ENCODE measurements at places on chromosomes 16 and 17.

- no peak for DNase-seq
Measured at GRCh38 chr17:48261297-48261880, 153.8 kb downstream of the SNX11 start.

DNA sequence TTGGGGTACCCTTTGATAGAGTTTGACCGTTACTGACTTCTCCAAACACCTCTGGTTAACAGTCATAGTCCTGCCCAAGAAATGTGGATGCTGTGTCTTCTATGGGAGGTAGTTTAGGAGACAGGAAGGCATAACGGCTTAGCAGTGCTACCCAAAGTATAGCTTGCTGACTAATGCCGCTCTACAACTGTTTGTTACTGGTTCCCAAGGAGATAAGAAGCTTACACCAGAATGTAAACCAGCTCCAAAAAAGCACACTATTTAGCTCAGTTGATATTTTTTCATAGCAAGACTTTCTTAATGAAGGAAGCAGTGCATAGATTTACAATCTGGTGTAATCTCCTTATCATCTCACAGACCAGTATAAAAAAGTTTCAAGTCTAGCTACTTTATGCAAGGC is 95.7 kb downstream of the HS3ST3B1 start:
- no peak for DNase-seq

GRCh38 chr17:32349503-32349853 is 479 bp upstream of the ZNF207 start:
- DNase-seq: no peak

DNA sequence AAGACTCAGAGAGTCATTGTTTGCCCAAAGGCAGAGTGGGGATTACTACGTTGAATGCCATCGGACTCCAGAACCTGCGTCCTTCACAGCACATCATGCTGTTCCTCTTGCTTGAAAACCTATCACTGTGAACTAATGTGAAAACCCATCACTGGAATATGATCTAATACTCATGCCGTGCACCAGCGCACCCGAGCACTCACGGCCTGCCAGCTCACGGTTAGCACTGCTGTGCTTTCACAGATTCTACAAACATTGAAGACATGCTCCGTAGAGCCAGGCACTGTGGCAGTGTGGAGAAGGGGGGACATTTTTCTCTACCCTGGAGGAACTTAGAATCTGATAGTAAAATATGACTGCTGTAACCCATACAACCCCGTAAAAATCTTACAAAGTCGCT is 350.4 kb downstream of the C16orf95 start:
- no peak for DNase-seq

GRCh38 chr17:49439305-49439672 is 24.6 kb upstream of the PHB1 start:
- no peak for DNase-seq

DNA sequence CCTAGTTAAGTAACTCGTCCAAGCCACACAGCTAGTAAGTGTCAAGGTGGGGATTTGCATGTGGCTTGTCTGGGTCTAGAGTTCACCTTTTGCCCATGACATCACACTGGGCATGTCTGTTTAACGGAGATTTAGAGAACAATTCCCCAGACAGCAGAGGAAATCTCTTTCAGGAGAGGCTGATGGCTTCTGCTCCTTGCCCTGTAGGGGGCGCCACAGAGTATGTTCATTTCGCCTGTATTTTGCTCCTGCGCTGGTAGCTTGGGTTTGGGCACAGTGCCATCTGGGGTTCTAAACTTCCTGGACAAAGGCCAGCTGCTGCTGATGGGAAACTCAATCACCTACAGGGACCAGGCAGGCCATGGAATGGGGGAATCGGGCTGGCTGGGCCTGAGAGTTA is 20.4 kb downstream of the OTOA start:
- DNase-seq: peak; percentile 43

- peak; percentile 89 for DNase-seq
Measured at GRCh38 chr17:78128551-78129350, at the start of gene TMC6. Gene TMC6 (minus strand): TSS chr17:78128755. CDS start chr17:78126832, 1,923 bp downstream.

DNA sequence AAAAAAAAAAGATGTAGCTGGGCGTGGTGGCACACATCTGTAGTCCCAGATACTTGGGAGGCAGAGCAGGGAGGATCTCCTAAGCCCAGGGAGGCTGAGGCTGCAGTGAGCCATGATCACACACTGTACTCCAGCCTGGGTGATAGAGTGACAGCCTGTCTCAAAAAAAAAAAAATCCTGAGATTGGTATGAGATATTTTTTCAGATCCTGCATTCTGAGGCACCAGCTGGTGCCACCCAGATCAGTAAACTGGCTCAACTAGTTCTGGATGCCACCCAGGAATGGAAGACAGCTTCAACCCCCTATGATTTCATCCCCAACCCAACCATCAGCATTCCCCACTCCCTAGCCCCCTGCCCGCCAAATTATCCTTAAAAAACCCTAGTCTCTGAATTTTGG is 7.1 kb upstream of the GJC1 start:
- DNase-seq: no peak

GRCh38 chr16:22216191-22216831 is 10.2 kb downstream of the EEF2K start:
- DNase-seq: no peak

- DNase-seq: no peak
Measured at GRCh38 chr16:65224994-65225393, 103.1 kb upstream of the CDH11 start.

DNA sequence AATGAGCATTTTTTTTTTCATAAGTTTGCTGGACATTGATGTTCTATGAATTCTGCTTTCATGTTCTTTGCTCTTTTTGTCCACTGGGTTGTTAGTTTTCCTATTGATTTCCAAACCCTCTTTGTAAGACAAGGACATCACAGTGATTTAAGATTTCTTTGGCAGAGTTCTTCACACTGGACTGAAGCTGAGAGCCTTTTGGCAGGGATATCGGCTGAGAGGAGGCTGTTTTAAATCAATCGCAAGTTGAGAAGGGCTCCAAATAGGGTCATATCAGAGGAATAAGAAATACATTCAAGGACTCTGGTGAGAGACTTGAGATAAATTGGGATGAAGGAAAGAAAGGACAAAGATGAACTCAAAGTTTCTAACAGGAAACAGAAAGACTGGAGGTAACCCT is 165.8 kb upstream of the AXIN2 start:
- no peak for DNase-seq

DNA sequence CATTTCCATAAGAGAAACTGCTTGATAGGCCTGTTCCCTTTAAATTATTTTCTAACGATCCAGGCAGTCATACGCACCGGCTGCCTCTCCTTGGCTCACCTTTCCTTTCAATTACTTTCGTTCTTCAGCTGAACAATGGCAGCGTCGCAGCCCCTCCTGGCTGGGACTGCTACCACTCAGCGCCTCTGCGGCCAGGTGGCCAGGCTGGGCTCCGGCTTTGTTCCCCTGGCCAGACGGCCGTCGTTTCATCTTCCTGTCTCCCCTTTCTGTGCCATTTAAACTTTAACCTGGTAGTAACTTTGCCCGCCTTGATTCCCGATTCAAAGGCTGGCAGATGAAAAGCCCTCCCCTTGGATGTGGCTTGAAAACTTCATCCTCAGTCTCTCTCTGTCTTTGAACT is 79.0 kb downstream of the C16orf78 start:
- no peak for DNase-seq

- DNase-seq: no peak
Measured at GRCh38 chr16:79265701-79266100, 334.8 kb downstream of the MAF start.

- no peak for DNase-seq
Measured at GRCh38 chr17:15446036-15446435, 21.4 kb downstream of the CDRT4 start.

DNA sequence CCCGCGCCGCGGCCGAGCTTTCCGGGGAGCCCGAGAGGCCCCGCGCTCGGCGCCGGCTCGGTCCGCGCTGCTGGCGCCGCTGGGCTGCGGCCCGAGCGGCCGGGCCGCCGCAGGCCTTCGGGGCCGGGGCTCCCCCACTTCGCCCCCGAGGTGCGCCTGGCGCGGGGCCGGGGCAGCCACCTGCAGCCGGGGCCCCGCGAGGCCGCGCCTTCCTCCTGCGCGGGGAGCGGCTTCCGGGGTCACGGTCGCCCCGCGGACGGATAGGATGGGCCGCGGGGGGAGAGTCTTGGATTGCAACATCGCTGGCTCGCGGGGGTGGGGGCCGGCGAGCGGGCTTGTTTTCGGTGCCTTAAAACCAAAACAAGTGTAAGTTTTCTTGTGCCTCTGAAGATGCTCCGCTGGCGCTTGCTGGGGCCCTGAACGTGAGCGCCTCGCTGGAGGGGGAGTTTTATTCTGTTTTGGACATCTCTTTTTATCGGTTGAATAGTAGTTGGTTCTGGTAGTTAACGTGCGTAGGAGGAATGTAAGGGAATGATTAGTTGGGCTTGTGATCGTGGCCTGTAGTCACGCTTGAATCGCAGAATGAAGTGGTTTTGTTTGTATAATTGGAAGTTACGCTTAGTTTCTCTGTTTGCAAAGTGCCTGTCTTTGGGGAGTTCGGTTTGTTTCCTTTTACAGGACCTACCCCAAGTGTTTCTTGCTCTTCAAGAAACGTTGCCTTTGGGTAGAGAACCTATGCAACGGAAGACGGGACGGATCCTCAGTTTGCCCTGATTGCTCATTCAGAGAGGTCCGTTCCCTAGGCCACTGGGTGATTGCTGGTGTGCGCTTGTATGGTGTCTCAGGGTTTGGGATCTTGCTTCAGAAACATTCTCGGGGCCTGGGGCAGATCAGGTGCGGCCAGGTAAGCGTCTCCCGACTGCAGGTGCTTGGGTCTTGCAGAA is 724 bp downstream of the UBE2I start:
- DNase-seq: no peak

DNA sequence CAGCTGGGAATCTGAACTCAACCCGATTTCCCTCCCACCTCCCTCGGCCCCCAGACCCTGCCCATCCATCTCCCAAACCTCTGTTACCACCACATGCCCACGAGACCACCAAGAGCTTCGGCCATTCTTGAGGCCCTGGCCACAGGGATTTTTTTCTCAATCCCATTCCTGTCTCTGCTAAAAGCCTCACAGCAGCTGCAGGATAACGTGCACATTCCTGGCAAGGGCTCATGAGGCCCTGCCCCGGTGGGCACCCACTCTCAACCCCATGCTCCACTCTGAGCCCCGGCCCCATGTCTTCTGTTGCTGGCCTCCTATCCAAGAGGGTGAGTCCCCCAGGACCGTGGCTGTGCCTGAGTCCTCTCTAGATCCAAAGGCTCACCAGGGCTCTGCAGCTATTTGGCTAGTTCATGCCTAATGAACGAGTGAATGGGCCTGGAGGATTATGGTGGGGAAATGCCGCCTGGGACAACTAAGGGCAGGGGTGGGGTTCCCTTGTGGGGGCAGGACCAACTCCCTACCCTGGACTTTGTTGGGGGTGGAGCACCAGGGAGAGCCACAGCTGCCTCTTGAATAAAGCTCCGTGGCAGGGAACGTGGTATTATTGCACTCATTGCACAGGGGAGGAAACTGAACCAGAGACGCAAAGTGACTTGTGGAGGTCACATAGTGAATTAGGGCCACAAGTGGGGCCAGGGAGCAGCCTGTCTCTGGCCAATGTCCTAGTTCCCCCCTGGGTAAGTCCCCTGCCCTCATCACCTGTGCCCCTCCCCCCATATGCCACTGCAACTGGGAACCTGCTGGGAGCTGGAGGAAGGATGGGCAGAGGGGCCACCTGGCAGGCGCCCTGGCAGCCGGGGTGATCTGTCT is 113.8 kb upstream of the SMURF2 start:
- DNase-seq: no peak
